ENCODE measurements at places on chromosomes 12 and 14.
A peak's percentile ranks its signal among the peaks of the same experiment; 100 is the strongest.

- peak; percentile 29 for DNase-seq
Measured at GRCh38 chr14:63174760-63175191, 29.5 kb upstream of the RHOJ start.

DNA sequence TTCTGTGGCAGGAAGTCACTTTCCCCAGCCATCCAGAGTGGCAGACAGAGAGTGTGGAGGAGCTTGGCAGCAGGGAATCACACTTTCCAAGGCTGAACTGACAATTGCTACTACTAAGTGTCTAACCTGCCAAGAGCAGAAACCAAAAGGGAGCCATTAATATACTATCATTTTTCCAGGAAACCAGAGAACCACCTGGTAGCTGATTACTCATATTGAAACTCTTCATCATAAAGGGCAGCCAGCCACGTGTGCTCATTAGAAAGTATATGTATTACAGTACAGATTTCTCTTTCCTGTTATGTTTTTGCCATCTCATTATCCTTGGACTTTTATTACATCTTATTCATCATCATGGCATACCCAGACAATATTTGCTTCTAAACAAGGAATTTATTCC lies 374.9 kb downstream of the GXYLT1 start:
- no peak for DNase-seq

DNA sequence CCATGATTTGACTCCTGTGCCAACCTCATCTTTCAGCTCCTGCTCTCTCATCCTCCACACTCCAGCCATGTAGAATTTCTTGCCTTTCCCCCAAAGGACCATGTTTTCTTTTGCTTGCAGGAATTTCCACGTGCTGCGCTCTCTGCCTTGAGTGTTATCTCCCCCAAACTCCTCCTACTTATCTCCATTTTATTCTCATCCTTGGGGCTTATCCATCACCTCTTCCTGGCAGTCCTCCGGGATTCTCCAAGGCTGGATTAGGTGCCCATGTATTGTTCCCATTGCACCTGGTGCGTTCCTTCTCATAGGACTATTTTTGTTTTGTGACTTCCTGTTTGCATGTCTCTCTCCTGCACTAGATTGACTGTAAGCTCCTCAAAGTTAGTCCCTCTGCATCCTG lies 7.0 kb upstream of the MAX start:
- DNase-seq: no peak

DNA sequence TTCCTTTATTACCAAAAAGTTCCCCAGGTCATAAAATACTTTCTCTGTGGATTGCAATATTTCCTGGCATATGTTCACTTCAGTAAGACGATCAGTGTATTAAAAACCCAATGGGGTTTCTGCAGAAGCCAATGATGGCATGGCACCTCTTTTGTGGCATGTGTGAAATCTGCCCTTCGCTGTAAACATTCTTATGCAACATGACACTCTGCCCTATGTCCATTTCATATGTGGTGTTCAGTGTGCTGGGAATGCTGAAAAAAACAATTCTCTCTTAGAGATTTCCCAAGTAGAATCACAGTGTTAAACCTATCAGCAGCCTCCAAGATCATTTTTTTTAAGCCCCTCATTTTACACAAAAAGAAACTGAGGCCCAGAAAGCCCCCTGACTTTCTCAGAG lies 2.3 kb upstream of the MYBPC1 start:
- no peak for DNase-seq

DNA sequence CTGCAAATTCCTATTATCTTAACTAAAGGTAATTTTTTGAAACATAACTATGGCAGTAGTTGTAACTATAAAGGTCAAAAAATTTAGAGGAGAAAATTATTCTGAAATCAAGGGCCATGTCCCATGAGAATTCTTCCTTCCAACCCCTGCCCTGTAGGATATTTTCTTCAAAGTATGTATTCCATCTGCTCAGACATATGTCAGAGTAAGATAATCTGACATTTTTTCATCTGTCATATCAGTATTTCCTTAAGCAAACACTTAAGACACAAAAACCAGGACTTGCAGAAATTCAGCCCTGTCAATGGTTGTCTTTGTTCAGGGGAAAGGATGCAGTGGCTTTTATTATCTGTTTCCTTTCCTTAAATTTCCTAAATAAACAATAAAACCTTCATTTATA lies 36.3 kb downstream of the ACSS3 start:
- DNase-seq: no peak

DNA sequence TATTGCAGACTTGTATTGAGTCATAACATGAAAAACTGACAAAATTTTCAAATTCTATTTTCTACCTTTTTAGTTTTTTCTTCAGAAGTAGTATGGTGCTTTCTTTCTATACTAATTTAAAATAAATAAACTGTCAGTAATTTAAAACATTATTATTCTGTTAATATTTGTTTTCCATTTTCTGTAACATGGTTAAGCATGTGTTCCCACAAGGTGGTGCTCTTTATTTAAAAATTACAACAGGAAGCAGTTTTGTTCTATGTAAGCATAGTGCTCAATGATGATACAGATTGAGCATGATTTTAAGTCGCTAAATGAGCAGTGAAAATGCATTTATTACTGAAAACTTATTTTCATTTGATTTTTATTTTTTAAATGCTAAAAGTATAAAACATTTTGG lies 114.6 kb downstream of the PPFIA2 start:
- DNase-seq: no peak

DNA sequence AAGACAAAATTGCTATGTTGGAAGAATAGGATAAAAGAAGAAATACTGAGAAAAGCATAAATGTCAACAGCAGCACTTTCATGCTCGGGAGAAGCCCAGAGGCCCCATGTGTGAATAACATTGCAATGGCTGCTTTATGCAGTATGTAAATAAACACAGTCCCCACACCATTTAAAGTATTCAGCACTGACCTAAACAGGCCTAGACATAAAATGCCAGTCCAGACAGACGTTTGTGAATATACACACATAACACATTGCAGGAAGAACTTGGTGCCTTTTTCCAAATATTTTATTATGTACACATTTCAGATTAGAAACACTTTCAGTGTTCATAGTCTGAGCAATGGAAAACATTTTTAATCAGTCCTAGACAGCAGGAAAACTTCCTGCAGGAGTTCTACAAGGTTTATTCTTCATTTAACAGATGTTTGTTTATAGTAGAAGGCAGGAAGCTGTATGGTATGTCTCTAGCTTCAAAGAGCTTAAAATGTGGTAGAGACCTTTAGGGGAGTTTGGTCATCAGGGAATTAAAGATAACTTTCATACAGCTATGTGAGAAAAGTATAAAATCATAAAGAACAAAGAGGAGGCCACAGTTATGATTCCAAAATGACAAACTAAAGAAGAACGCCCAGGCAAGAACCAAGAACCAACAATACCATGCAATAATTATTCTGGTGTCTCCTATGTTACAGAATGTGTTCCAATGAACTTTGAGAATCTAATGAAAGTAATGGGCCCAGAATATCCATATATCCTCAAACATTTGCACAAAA lies 30.6 kb upstream of the SLC38A2 start:
- no peak for DNase-seq

GRCh38 chr12:17204289-17205054 lies 598.5 kb upstream of the LMO3 start:
- no peak for DNase-seq

- no peak for DNase-seq
Measured at GRCh38 chr12:113284751-113285150, 50.2 kb downstream of the SLC8B1 start.

DNA sequence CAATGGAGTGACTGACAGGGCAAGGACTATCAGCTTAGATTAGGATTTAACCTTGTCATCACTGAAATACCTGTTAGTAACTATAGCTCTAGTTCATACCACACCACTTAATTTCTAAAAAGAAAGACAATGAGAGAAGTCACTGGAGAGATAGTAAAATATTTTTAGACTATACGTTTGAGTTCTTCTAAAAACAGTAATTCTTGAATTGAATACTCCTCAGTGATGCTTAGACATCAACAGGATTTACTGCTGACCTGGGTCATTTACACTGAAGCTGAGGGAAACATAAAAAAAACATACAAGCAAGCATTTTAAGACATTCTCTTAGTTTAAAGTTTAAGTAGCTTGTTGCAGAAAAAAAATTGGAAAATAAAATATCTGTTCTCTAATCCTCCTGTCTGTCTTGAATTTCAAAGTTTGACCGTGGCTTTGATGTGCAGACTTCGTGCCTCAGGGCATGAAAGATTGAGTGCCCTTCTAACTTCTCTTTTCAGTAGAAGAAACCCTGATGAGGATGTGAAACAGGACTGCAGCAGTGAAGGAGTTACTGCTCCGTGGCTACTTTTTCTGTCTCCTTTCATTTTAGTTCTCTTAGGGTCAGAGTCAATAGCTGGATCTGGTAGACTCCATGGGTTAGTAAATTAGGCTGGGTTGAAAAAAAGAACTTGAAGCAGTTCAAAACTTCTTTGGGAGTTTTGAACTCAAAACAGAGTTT lies 172.2 kb downstream of the PTPRO start:
- peak; percentile 32 for DNase-seq

DNA sequence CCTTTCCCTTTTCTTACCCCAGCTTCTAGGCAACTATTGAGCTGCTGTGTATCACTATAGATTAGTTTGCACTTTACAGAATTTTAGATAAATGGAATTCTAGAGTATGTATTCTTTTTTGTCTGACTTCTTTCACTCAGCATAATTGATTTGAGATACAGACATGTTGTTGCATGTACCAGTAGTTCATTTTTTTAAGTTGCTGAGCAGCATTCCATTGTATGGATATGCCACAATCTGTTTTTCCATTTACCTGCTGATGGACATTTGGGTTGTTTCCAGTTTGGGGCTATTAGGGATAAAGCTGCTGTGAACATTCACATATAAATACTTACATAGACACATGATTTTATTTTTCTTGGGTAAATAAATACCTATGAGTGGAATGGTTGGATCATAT lies 135.7 kb downstream of the IGF1 start:
- DNase-seq: no peak

GRCh38 chr14:58072288-58073071 lies 79.5 kb downstream of the ARMH4 start:
- peak; percentile 73 for DNase-seq

DNA sequence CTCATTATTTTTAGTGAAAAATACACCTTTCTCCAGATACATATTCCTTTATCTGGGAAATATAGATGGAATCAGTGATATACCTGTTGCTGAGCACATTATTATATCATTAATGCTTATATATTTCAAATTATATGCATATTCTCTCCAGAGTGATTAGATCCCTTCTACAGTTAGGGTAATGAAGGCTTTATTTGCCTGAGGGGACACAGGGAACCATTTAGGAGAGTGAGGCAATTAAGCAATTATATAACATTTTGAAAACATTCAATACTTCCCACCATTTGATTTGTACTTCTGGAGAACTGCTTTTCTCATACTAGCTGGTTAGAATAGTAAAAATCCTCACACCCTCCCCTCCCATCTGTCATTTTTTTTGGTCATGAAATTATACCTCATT lies 212.8 kb upstream of the NOVA1 start:
- DNase-seq: no peak

- DNase-seq: peak; percentile 65
Measured at GRCh38 chr14:101965181-101965544, 790 bp downstream of the DYNC1H1 start.

GRCh38 chr12:76241371-76241770 lies 106.8 kb downstream of the BBS10 start:
- no peak for DNase-seq

- DNase-seq: peak; percentile 88
Measured at GRCh38 chr14:59507063-59507751, 22.9 kb downstream of the JKAMP start.

DNA sequence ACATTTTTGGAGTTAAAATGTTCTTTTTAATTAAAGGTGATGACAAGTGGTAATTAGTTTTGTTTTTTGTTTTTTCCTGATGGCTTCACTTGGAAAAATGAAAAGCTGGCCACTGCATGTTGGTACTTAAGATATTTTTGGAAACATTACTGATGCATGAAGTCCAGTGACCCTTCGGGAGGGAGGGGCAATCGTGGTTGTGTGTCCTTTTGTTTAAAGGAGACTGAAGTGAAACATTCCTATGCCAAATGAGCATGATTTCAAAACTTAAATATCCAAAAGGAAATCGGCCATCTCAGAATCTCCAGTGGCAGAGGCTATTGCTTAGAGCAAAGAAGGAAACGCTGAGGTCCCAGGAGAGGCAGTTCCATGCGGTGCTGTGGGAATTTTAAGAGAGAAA lies 20.1 kb downstream of the LTBP2 start:
- DNase-seq: no peak

DNA sequence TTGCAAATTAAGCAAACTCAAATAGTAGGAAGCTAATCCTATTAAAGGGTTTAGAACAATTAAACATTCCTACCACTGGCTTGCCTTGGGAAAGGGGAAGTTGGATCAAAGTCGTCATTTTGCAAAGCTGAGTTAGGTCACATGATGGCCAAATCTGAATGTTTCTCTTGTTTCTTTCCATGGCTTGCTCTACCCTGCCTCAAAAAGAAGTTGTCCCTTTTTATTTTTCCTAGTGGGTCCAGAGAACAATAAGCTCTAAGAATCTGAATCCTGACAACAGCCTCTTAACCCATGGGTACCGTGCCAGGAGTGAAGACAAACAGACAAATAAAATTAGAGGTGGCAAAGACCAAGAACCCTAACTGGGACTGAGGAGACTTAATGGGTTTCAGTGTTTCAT lies 26.2 kb upstream of the NPFF start:
- DNase-seq: no peak

DNA sequence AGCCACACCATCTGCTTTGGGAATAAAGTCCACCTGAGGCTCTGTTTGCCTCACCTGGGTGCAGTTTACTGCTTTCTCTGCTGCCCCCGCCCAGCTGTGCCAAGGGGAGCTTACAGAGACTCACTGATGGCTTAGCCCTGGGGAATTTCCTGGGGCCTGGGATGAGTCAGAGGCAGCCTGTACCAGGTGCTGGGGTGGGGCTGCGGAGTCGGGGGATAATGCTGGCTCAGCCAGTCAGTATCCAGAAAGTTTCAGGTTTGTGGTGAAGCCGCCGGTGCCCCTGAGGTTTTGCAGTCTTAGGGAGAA lies 22.3 kb downstream of the PLEKHG3 start:
- peak; percentile 49 for DNase-seq

- DNase-seq: no peak
Measured at GRCh38 chr14:76756371-76756750, 4.9 kb upstream of the VASH1 start.

DNA sequence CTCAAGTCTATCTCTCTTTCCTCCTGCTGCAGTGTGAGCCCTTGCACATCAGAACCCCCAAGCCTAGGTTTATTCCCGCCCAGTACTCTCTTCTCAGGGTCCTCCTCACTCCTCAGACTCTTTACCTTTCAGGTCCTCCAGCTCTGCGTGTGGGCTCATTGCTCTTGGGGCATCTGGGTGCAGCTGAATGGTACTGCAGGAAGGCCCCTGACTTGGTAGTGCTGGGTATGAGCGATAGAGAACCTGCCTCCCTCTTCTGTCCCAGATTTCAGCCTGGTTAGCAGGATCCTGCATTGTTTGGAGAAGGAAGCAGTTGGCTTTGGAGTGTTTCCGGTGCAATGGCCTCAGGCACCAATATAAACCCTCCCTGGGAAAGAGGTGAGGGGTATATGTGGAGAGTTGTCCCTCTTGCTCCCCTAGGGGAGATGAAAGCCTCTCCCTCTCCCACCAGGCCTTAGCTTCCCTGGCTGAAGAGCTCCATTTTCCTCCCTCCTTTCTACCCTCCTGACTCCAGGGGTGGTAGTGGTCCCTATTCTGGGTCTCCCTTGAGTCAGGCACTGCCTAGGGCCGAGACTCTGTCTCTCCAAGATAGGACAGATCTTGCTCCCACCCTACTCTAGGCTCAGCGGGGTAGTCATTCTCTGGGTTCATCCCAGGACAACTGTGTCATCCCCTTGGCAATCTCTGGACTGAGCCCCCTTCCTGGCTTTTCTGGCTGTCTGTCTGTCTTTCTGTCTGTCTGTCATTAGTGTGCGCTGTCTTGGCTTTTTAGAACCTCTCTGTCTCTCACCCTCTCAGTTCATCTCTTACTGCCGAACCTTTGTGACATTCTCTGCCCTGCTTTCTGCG lies 3.8 kb downstream of the LRP1 start:
- peak; percentile 68 for DNase-seq
